Activated naive CD4-positive, alpha-beta T cell (primary cell): ENCODE measurements at places on chromosomes 7 and 10.

DNA sequence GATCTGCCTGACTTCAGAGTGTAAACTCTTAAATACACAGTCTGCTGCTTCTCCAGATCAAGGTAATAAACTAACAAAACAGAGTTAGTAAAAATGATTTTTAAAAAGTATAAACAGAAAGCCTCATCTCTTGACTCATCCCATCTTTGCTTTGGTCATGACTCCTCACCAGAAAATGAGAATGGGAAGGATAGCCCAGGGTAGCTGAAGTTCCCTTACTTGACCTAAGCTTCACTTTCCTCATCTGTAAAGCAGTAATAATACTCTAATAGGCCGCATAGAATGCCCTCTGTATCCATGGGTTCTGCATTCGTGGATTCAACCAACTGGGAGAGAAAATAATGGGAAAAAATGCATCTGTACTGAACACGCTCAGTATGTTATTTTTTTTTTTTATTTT lies 11.3 kb upstream of the SLC25A28 start:
- no peak for DNase-seq

DNA sequence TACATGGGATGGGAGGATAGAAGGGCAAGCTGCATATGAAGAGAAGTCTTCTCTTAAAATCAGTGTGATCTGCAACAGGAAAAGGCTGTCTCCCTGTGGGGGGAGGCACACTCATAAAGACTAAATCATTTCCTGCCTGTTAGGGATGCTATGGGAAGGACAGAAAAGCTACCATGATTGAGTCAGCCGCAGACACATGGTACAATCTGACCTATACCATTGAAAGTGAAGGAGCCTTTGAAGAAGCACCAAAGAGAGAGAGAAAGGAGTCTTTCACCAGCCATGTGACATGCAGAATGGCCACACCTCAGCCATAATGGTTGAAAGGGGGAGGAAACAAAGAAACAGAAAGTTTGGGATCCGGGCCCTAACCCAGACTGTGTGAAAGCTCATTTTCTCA lies 29.1 kb downstream of the NUDCD3 start:
- no peak for DNase-seq

GRCh38 chr7:110568932-110569331 lies 522.0 kb upstream of the LRRN3 start:
- no peak for DNase-seq

DNA sequence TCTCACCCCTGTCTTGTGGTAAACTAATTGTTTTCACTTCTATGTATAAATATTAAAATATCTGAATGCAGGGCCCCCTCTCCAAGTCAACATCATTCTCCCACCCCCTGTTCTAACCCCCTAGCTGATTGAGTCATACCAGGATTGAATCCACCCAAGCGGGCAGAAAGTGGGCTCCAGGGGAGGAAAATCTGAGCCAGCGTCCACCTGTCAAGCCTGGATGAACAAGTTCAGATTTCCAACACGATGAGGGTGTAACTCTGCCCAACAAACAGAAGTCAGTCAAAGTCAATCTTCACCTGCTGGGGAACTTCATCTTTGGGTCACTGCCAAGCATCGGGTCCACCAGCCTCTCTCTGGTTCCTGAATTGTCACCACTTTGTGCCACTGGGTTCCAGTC lies 162.9 kb upstream of the CELF2 start:
- DNase-seq = no peak

GRCh38 chr10:78405231-78405630 lies 371.6 kb downstream of the RPS24 start:
- no peak for DNase-seq

- DNase-seq = no peak
Measured at GRCh38 chr7:101597941-101598340, 31.2 kb downstream of the MYL10 start.

GRCh38 chr10:44832595-44833390 lies 78.3 kb upstream of the TMEM72 start:
- no peak for DNase-seq

GRCh38 chr10:69123306-69123746 lies 652 bp upstream of the VPS26A start:
- no peak for DNase-seq

DNA sequence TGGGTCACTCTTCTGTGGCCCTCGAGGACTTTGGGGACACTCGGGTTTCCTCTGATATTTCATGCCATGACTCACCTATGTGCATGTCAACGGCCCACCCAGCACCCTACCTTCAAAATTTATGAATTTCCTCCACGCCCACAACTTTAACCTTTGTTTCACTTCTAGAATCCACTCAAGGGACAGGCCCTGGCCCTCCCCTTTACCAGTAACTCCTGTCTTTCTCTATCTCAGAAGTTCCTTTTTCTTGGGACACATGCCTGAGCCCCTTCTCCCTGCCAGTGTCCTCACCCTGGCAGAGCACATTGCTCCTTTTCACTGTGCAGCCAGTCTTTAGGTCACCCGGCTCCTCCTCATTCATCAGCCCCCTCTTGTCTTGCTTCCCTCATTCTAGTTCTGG lies 282.5 kb upstream of the KLF6 start:
- DNase-seq = no peak

DNA sequence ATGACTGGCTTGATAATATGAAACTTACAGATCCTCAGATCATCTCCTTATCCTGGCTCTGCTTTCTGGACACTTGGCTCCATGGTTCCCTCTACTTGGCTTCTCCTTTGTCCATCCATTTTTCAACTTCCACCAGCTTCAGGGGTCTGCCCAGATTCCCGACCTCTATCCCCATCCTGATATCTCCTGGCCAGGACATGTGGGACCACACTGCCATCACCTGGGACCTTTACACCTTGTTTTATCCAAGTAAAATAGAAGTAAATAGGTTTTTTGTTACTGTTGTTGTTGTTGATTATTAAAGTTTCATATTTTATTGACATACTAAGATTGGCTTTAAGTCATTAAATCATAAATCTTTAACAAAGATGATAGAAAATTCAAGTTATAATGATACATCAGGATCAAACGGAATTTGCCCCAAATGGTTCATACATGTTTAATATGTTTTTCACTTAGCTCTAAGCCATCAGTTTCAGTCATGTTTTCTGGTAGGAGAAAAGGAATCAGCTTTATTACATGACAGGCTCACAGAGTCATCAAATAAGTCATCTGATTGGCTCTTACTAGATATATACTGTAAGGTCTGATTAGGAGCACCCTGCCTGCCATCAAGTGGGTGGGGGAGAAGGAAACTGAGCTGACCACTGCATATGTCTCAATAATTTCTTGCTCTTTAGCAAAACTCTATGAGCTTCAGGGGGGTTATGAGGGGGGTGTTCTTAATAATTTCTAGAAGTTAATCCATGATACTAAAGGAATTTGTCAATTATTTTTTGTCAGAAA lies 111.5 kb upstream of the AHR start:
- DNase-seq = no peak

DNA sequence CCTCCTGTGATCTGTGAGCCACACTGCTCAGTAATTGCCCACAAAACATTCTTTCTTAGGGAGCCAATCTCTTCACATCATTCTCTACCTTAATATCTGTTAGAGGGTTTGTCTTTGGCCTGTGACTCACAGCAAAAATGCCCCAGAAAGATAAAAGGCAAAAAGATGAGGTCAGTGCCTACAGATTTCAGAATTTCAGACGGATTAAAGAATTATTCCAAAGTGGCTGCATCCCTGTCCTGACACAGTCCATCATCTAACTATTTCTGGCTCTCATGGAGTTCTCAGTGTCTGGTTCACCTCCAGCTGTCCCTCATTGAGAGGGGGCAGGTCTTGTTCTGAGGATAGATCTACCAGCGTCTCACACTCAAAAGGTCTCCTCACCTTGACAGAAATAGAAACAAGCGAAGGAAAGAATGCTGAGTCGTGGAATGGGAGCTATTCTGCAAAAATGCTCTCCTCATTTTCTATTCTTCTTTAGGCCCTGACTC lies 138.5 kb upstream of the AOAH start:
- DNase-seq = no peak

GRCh38 chr7:106736508-106737201 lies 75.7 kb upstream of the CCDC71L start:
- no peak for DNase-seq

GRCh38 chr10:33524041-33524440 lies 189.6 kb upstream of the NRP1 start:
- DNase-seq = no peak

DNA sequence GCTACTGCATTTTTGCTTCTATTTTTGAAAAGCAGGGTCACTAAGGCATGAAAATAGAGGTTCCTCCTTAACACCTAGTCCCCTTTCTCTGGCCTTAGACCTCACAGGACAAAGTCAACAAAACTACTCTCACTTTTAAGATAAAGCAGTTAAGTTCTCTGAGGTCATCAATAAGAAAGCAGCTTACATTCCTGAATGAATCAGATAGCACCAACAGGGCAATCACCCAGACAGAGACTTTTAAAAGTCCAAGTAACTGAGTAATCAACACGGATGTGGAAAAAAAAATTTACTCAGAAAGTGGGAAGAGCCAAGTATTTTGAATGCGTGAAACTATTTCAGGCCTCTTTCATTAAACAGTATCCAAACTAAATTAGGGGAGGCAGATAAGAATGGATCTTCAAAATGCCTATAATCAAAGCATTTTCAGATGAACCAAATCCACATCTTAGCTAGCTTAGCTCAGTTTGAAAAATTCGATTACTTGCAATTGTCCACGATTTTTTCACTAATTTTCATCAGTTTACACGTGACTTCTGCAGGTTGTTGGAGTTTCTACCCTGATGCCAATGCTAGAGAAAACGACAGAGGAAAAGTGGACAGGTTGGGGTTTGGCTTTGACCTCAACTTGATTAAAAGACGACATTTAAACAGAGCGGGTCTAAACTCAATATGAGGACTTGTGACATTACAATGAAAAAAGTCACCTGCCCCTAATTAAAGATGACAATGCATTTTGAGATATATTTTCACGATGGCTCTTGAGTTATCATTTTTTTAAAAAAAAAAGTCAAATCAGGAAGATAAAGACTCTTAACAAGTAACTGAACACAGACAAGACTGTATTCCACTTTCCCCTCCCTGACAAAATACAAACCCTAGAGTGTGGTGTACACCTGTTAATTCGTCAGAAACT lies 1.6 kb downstream of the BEND7 start:
- no peak for DNase-seq
